ENCODE measurements at places on chromosomes 7 and 10.

DNA sequence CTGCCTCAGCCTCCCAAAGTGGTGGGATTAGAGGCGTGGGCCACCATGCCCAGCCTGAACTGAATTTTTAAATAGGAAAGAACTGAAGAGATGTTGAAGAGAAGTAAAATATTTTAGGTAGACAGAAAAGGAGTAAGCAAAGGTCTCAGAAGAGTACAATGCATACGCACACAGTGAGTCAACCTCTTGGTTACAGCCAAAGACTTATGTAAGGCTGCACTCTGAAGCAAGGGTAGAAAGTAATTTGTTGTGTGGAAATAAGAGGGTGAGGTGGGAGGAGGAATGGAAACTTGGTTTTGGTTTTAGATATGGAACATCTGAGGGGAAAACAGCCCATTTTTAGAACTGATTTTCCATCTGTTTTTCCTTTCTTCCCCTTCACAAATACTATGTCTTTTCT, 17.6 kb downstream of the KRIT1 start:
- no peak for DNase-seq

DNA sequence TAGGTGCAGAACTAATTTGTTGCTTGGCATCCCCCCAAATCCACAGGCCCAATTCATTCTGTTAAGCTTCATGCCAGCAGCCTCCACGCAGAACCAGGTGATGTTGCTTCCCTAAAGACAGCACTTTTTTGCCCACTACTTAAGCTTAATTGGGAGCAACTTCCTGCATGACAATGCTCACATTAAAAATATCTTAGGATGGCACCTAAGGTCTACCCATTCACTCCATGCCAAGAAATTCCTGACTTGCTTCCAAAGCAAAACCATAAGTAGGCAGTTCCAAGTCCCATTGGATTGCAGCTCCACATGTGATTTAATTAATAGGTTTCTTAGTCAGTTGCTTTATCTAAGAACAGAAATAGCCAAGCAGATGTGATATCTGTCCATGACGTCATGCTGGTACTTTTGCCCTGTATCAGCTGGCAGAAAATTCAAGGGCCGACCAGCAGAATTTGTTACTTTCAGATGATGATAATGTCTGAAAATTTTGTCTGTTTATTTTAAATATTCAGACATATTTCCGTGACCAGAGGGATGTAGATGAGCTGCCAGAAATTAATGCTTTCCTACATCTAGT, 325.5 kb downstream of the LHFPL3 start:
- DNase-seq = no peak

DNA sequence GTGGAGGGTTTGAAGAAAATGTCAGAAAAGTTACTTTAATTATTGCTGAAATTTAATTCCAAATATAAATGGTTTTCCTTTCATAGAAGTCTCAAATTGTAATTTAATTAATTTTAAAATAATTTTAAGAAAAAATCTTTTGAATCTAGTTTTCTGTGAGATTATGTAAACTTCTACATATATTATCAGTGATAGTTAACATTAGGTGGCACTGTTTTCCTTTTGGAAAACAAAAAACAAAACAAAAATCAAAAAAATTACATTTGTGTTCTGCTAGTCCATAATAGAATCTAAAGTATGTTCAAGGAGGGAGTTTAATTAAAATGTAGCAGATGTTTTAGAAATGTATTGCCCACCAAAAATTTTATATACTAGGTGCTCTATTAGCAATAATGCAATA, 1456.7 kb downstream of the REEP3 start:
- DNase-seq = no peak

- DNase-seq = no peak
Observed at GRCh38 chr7:47358357-47358756, 223.6 kb downstream of the TNS3 start.

DNA sequence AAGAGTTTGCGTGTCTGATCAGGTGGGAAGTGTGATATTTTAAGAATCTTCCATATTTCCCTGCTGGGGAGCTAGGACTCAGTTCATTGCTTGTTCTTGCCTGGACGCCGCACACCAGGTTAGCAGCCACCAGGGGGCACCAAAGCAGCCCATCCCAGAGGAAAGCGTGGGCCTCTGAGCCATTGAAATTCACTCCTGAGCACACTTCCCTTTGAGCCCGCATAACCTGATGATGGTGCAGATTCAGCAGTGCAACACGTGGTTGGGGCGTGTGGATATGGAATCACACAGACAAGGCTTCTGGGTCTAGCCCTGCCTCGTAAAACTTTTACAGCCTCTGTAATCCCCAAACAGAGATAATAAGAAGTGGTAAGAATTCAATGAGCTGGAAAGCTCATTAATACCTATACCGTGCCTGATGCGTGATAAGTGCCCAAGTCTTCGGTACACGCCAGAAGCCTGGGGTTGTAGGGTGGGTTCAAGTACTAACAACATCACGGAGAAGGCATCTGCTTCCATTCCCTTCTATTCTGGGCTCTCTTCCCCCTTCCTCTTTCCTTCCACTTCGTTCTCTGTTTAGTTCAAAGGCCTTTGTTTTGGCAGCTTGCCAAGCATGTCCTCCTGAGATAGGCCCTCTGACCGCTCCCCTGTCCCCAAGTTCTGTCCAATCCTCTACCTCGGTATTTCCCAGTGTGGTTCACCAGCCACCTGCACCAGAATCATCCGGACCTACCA, 130.1 kb upstream of the KMT2E start:
- peak; percentile 65 for DNase-seq

DNA sequence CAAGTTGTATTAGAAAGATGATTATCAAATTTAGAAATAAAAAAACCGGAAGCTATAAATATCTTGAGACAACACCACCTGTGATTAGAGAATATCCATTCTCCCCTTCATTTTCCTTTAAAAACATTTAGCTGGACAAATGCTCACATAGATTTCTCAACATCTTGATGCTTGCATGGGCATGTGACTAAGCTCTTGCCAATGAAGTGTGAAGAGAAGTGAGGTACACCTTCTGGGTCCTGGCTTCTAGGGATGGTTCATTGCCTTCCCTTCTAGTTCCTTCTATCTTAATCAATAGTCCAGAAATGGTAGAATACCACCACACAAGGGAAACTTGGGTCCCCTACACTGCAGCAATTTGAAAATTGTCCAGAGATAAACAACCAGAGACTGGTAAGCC, 41.0 kb downstream of the WAPL start:
- DNase-seq = no peak

DNA sequence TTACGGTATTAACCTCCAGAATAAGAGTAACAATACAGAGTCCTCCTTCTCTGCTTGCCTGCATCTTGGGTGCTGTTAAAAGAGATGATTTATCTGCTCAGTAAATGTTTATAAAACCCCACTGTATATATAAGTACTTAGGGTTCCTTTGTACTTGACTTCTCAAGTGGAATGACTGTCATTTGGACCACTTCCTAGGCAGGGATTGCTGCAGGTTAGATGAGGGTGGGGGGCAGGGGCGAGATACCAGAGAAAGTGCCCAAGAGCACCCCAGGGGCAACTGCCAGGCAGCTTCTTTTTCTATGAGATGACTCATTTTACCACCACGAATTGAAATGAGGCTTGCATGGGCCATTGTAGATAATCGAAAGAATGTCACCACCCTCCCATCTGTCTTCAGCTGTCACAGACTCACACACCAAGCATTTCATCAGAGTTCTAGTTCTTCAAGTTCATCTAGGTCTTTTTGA, 421.9 kb upstream of the GALNT17 start:
- DNase-seq = no peak

DNA sequence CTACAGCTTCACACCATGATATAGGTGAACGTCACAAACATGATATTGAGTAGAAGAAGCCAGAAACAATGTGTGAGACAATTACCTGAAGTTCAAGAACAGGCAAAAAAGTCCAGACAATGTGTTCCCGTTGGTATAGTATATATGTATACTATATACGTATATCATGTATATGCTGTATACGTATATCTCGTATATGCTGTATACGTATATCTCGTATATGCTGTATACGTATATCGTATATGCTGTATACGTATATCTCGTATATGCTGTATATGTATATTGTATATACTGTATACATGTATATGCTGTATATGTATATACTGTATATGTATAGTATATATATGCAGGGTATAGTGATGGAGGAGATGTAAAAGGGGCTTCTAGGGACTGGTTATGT, 10.8 kb downstream of the ZSCAN25 start:
- DNase-seq = no peak

DNA sequence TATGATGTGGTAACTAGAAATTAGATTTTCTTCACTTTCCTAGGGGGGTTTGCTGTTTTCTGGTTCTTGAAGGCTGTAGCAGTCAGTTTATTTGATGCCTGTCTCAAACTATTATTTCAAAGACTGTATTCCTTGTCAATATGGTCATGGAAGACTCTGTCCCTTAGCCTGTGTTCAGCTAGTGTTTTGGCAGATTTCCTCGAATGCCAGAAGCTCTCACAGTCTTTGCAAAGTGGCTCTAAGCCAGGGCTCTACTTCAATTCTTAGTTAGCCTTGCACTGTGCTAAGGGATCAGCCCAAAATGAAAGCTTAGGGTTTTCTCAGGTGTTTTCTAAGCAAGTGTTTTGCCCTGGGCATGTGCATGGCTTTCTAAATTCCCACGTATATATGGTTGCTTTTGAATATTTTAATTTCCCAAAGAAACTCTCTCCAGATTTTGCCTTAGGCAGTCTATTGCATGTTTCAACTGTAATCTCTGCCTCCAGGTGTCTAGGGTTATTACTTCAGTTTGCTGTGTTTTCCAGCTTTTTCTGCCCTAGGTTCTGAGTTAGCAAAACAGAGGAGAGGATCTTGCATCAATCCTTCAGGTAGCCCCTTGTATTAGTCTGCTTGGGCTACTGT, 7.2 kb upstream of the C1GALT1 start:
- DNase-seq = no peak

DNA sequence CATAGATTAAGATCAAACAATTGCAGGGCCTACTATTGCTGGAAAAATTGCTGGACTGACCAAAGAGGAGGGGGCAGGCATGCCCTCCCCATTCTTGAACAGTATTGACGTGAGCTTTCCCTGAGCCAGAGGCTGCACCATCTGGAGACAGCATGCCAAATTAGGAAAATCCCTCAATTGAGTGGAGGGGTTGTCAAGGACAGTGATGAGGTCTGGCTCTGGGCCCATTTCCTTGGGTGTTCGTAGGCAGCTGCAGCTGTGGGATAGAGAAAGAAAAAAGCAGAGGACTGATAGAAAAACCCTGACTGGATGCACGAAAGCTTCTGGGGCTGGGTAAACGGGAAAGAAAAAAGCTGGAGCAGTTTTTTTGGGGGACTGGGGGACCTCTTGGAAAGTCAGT, 22.8 kb upstream of the ORC5 start:
- DNase-seq = peak; percentile 82

GRCh38 chr7:24378871-24379616, 95.1 kb downstream of the NPY start:
- DNase-seq = no peak

DNA sequence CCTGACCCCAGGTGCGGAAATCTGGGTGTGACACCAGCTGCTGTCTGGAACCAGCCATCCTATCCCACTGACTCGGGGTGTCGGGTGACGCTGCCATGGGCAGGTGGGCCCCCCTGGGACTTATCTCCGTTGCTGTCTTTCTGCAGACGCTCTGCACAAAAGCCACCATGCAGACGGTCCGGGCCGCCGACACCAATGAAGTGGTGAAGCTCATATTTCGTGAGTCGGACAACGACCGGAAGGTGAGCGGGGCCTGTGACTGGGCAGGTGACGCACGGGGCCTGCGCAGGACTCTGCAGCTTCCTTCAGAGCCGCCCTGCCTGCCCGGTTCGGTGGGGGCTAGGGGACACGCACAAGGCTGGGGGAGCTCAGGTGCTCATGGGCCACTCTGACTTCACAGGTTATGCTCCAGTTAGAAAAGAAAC, 36.6 kb downstream of the NKX6-2 start:
- DNase-seq = no peak

GRCh38 chr7:98640375-98640774, 23.3 kb downstream of the NPTX2 start:
- DNase-seq = no peak

GRCh38 chr10:132181691-132182425, 4.9 kb upstream of the DPYSL4 start:
- no peak for DNase-seq

DNA sequence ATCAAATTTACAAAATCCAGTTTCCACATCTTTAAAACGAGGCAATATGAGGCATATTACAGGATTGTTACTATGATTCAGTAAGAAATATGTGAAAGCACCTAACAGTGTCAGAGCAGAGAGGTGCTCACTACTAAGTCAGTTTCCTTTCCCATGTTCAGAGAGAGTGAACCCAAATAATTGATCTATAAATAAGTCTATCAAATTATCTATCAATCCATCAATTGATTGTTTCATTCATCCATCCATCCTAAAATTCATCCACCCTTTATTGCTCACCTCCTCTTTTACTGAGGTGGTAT, 340.8 kb downstream of the SUGCT start:
- no peak for DNase-seq
